ENCODE measurements at places on chromosomes 7 and 10. TPM values are rescaled to one million over a fixed set of nuclear protein-coding genes. Genes with fewer than 3 reads are reported as not detected.

DNA sequence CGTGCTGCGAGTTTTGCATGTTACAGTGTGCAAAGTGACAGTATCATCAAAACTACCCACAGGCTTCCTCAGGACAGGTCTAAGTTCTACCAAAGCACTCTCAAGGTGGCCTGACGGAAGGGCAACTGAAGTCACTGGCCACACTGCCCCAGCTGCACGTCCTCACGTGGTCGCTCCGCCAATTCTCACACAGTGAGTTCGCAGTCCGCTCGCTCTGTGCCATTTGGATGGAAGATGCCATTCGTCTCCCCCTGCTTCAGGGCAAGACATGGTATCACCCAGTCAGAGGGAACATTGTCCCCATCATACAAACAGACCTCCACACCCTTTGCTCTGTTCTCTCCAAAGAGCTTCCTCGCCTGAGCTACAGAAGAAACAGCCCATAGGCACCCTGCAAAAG, 109.6 kb upstream of the COBL start:
- H3K4me1 ChIP-seq = peaks cover 5% of the 10 kb centered on the region
- no peaks in the 10 kb centered on the region for H3K36me3 ChIP-seq

The FZD1 gene
- total RNA-seq = 2.0 TPM

- 0 out of 2 replicates have a peak, but pooled peaks cover 6% of the 10 kb centered on the region for H3K4me1 ChIP-seq
- H3K36me3 ChIP-seq = no peaks in the 10 kb centered on the region
- DNase-seq = no peak
- no peak overlapping the region for H3K4me3 ChIP-seq
- no peaks in the 10 kb centered on the region for H3K27me3 ChIP-seq
Measured at GRCh38 chr10:118672766-118673715, 77.6 kb upstream of the PRLHR start.

The ACTL6B gene
- 0.99 TPM for total RNA-seq

The SPRN gene
- 0.27 TPM for total RNA-seq

The PRR15 gene
- total RNA-seq = 21.2 TPM

The ADAM12 gene
- total RNA-seq = 0.22 TPM

The CPA2 gene
- 0.90 TPM for total RNA-seq

Measured in WTC11 (cell line).